NCI-H774 (cell line): ENCODE measurements at places on chromosomes 5 and 9.

- DNase-seq, result no peak
Measured at GRCh38 chr9:107007402-107007801, 144.4 kb downstream of the ZNF462 start.

- DNase-seq, result no peak
Measured at GRCh38 chr5:33049842-33050241, 338.7 kb downstream of the NPR3 start.

- peak; percentile 38 for DNase-seq
Measured at GRCh38 chr9:96217754-96218693, 84.0 kb downstream of the HSD17B3 start.

DNA sequence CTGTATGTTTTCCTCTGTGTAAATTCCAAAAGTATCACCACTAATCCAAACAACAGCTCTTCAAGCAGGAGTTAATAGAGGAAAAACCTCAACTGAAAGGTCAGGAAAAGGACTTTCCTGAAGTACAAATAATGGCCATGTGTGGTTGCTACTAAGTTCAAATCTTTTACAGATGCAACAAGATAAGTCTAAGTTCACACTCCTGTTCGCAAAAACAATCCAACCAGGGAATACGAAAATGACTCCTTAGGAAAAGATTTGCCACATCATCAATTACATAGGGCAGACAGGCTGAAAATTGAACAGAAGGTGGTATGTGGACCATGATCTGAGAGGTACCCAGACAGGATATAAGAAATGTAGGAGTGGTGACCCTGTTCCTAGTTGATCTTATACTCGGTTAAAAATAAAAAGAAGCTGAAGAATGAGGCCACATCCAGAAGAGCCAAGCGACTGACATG lies 210.2 kb downstream of the TSSK1B start:
- DNase-seq, result no peak

- DNase-seq, result peak; percentile 90
Measured at GRCh38 chr9:137046088-137046787, at the start of gene NPDC1. NPDC1 (minus strand) TSS chr9:137046177; CDS start chr9:137045989, 188 bp downstream.
